Fibroblast of skin of back (primary cell): ENCODE measurements at places on chromosomes 2 and 18.

GRCh38 chr18:59822612-59823550 lies 76.9 kb upstream of the PMAIP1 start:
- no peak for DNase-seq

- no peak for DNase-seq
Measured at GRCh38 chr2:46198164-46198883, 98.9 kb upstream of the EPAS1 start.

GRCh38 chr2:101518578-101519492 lies 43.9 kb upstream of the RFX8 start:
- peak; percentile 46 for DNase-seq

- DNase-seq: no peak
Measured at GRCh38 chr18:63467699-63468098, 9.1 kb upstream of the SERPINB5 start.

DNA sequence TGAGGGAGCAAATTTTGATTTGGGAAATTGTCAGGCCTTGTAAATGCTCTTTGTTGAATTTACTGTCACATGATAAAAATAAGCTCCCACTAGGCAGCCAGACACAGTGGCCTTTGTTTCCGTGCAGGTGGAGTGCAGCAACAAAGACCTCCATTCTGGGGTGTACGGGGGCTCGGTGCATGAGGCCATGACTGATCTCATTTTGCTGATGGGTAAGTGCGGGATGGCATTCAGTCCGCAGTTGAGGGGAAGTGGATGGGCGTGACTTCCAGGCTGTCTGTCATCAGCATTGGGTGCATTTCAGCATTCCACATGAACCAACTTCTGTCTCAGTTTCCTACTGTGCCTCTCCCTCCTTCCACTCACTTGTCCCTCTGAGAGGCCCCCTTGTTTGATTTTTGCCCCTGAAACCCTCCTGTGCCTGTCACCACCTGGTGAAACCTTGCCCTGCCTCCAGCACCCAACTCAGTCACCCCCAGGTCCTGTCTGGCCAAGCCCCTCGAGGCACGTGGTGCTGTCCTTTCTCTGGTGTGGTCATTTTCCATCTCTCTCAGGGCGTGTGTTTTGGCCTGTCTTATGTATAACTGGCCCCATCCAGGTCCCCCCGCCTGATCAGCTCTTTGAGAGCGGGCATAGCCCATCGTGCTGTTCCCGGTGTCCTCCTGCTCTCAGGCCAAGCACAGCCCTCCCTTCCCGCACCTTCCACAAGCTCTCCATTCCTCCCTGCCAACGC lies 16.3 kb downstream of the CNDP2 start:
- no peak for DNase-seq

DNA sequence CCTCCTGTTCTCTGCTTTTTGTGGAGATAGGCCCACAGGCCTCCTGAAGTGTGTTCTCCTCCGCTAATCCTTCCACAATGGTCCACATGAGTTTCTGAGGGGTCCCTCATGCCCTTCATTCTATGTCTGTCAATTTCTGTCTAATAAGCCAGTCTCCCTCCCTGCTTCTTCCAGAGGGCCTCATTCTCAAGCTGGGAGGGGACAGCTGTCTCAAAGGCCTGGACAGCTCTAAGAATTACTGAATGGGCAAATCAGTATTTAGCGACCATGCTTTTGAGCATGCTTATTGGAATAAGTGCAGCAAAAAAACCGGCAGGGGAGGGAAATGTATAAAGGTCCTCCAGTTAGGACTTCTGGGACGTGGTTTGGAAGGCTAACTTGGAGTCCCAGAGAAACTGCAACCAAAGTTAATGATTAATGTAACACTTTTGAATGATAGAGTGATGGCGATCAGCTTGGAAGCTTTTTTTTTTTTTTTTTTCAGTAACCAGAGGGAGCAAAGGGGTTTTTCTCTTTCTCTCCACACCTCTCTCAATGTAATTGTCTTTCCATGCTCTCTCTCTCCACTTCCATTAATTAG lies 890.7 kb upstream of the POU3F3 start:
- DNase-seq: no peak

- DNase-seq: no peak
Measured at GRCh38 chr2:74414441-74414840, 7.0 kb downstream of the C2orf81 start.

DNA sequence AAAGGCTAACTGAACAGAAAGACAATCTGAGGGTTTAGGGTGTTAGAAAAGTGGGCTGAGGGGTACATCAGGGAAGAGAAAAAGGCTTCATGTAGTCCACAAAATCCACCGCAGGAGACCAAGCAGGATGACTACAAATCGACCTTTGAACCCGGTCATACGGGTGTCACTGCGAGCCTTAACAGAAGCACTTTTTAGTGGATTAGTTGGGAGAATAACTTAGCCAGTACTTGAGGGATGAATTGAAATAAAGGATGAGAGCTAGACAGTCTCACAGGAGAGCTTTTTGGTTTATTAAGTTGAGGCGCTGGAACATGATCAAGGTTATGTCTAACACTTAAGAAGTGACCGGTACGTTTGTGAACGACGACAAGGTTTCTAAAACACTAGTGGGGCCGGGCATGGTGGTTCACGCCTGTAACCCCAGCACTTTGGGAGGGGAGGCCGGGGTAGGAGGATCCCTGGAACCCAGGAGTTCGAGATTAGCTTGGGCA lies 217.7 kb downstream of the MCFD2 start:
- DNase-seq: no peak

DNA sequence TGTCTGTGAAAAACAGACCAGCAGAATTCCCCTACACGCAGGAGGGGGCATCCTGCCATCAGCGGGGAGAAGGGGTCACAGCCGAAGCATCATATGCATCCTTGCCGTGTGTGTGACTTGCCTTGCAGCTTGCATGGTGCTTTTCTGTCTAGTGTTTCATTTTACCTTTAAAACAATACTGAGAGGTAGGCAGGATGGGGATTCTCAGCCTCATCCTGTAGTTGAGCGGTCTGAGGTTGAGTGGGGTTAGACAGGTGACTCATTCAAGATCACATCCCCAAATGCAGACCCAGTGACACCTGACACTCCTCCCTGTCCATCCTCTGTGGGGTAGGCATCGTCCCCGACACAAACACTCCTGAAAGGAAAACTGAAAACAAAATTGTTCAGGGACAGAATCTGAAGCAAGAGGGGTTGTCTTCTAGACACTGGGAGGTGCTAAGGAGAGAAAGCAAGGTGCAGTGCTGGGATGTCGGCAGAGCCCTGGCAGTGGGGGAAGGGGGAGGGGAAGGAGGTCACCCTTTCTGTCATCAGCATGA lies 7.9 kb downstream of the ARL4C start:
- DNase-seq: no peak

DNA sequence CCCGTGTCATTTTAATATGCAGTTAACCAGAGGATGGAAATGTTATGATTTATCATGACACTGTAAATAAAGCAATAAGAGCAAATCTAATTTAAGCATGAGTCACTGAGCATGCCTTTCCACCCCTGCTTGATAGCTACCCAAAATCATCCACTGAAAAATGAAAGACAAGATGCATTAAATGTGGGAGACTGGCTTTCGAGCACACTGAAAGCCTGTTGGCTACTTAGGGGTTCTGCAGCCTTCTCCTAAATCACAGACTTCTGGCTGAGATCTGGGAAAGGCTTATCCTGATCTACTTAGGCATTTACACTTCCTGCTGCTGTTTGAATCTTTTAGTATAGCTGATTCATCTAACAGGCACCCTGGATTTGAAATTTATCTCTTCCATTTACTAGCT lies 778.3 kb upstream of the CDH7 start:
- peak; percentile 23 for DNase-seq

DNA sequence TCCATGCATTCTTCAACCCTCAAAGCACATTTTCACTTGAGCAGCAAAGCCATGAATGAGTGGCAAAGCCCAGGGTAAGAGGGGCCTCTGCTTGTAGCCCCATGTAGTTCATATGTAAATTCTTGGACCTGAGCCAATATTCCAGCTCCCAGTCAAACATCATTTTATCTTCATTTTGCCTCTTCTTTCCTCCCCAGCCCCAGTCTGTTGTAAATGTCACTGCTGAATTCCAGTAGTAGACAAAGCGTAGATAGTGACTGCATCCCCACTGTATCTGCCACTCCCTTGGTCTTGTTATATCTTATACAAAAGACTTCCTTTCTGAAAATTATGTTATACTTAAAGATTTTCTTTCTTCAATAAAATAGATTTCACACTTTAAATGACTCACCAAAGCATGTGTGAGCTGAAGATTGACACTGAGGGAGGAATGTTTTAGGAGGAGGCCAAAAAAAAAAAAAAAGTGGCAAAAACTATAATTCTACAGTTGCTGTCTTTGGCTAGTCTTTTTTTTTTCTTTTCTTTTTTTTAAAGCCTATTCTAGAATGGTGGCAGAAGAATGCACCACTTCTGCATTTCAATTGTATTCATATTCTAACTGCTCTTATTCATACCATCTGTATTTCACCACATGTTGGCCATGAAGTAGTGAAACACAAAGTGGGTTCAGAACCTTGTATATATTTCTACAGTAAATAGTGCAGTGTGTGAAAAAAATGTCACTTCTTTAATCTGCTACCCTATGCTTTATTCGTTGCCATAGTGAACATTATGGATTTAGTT lies 306.1 kb downstream of the CPS1 start:
- no peak for DNase-seq

DNA sequence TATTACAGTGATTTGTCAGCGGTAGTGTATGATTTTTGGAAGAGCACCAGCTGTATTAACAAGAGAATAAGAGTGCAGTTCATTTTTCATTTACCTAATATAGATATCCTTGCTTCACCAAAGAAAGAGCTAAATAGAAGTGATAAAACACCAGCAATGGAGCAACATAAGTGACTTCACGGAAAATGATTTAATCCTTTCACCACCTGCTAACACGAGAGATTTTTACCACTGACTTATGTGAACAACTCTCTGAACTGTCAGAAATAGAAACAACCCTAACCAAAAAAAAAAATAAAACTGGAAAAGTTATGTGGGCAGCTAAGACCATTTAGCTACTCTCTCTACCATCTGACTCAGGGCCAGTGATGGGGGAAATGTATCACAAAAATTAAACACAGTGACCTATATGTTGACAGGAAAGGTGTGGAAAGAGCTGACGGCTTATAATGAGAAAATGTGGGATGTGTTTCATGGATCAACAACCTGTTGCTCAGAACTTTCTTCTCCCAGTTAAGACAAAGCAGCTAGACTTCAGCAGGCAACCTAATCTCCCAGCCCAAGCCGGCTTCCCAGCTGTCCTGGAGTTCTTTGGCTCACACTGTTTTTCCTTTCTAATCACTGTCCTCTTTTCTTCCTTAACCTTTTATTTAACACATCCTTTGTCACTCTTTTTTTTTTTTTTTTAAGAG lies 272.7 kb downstream of the SS18 start:
- DNase-seq: no peak

DNA sequence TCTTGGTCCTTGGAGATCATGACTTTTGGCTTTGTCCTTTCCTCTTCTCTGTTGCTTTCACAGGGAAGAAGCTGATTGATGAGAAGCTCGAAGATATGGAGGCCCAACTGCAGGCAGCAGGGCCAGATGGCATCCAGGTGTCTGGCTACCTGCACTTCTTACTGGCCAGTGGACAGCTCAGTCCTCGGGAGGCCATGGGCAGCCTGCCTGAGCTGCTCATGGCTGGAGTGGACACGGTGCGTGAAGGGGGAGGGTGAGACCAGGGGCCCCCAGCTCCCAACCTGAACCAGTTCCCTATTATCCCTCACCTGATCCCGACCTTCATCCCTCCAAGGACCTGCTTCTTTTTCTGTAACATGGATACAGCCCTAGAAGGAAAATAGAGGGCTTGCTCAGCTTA lies 18.7 kb downstream of the PRKAG3 start:
- no peak for DNase-seq

- peak; percentile 17 for DNase-seq
Measured at GRCh38 chr2:13114391-13114790, 397.7 kb downstream of the TRIB2 start.

GRCh38 chr2:205484215-205484614 lies 198.1 kb upstream of the NRP2 start:
- no peak for DNase-seq

DNA sequence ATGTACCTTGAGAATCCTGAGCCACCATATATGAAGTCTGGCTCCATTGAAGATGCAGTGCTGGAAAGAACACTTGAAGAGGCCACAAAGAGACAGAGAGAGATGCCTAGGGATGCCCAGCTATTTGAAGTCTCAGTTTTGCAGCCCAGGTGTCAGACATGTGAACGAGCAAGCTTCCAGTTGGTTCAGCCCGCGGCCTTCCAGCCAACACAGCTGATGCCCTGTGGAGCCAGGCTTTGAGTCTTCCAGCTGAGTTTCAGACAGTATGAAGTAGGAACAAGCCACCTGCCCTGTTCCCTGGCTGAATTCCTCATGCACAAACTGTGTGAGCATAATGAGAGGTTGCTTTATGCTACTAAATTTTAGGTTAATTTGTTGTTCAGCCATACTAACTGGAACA lies 108.8 kb downstream of the SPHKAP start:
- DNase-seq: no peak
